Left kidney (tissue), 8 donors: ENCODE measurements at places on chromosomes 5 and 9. TPM values are rescaled to one million over a fixed set of nuclear protein-coding genes. Genes with fewer than 3 reads are reported as not detected.

GRCh38 chr9:93266521-93267001 is 82.6 kb downstream of the WNK2 start:
- DNase-seq, result no peak

DNA sequence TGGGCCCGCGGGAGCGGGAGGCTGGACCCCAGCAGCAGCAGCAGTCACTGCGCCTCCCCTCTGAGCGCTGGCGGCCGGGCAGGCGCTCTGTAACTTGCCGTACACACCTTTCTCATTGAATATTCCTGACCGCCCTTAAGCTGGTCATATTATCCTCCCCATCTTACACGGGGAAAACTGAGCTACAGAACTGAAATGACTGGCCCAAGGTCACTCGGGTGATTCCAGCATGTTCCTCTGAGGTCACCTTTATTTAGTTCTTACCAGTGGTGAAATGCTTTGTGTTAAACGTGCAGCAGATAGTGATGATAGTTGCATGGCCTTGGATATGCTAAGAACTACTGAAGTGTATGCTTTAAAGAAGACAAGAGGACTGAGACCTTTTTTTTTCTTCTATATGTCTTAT is 607 bp downstream of the UQCRQ start:
- DNase-seq, result no peak

GRCh38 chr9:88957526-88957925 is 33.7 kb upstream of the S1PR3 start:
- no peak for DNase-seq

DNA sequence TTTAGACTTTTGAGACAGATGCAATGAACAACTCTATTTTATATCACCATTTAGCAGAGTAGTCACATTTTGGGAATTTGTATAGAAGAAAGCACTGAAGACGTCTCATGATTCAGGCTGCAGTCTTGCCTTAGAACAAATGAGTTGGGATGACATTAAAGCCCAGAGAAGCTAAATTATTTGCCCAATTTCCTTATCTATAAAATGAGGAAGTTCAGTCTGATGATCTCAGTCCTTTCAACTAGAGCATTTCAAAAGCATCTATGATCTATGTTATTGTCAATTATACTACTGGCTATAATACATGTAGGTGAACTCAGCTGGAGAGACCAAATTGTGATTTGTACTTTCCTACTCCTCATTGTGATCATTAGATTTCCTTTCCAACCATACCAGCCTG is 154.1 kb downstream of the OSTF1 start:
- no peak for DNase-seq

DNA sequence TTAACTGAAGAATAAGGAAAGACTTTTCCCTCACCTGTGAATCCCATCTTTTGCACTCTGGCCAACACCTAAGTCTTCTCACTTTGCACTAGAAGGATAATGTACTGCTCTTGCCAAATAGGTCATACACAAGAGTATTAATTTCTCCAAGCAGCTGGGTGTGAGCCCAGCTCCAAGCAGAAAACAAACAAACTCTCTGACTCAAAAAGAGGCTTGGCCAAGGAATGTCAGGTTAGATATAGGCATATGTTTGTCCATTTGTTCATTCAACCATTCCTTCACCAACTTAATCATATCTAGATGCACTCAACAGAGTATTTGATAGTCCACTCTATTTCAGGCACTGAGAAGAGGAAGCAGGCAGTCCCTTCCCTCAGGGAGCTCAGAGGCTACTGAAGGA is 84.4 kb downstream of the HTR4 start:
- no peak for DNase-seq

DNA sequence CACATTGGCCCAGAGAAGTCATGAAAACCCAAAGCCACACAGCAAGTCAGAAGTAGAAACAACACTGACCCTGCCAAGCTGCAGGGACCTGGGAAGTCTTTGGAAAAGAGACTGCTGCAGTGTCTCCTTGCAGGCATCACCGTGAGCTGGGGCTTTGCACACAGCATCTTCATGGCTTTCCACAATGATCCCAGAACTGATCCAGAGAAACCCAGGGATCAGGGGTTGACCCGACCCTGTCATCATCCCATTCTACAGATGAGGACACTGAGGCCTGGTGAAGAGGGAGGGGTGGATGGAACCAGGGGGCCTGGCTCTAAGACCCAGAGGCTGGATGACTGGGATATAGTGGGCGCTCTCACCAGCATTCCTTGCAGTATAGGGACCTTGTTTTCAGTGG is 4.3 kb upstream of the FAM78A start:
- DNase-seq, result no peak

- no peak for DNase-seq
Measured at GRCh38 chr9:110655754-110656641, 12.6 kb upstream of the MUSK start.

- DNase-seq, result no peak
Measured at GRCh38 chr9:122941582-122942234, 888 bp downstream of the RABGAP1 start.

DNA sequence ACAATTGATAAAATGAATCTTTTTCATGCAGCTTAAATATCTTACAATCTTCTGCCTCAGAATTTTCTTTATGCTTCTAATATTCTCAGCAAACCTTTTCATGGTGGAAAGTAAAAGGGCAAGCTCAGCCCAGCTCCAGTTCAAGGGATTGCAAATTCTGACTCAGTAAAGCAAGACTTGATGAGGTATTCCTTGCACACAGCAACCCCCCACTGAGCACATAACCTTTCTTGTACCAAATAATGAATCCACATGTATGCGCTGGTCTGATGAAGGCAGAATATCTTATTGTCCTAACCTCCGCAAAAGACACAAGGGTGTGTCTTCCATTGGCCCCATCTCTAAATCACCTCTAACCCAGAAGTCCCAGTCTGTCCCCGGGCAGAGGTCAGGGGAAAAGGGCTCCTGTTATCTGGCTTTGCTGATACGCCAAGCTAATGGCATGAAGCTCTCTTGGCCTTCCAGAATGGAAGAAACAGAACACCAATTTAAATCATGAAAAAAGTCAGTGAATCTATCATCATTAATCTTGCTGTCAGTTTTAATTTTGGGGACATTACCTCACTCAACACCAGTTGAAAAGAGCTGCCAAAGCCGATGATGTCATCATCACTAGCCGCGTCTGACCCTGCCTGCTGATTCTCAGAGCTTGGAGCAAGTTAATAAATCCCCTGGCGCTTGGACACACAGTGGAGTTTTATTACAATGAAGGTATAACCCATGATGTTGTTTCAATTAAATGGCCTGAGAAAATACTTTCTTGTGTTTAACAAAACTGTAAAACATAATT is 592.5 kb upstream of the CLINT1 start:
- no peak for DNase-seq

- no peak for DNase-seq
Measured at GRCh38 chr9:94865582-94866452, 139.3 kb downstream of the AOPEP start.

DNA sequence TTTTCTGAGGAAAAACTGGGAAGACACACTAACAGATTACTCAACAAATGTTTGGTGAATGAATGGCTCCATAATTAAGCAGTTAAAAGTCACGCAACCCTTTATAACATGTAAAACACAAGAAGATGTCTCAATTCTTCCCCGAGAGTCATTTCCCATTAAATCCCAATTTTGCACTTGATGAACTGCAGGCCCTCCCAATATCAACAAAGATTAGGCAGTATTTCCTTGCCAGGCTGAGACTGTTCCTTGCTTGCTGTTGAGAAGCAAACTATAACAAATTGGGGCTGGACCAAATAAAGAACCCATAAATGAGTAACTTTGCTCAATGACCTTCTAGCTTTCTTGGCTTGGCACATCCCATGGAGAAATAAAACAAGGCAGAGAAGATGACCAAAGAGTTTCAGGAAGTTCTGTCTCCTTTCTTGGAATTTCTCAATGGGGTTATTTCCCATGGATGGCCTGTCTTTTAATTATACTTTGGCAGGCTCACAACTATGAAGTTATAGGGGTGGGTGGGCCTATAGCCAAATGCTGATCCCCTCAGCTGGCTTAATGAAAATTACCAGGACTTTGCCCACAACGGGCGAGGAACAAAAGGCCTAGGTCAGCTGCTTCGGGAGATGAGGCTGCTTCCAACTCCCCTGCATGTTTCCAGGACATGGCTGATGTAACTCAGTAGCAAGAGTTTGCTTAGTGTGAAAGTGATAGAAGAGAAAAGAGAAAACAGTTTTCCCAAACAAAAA is 243.1 kb upstream of the RFX3 start:
- DNase-seq, result no peak

DNA sequence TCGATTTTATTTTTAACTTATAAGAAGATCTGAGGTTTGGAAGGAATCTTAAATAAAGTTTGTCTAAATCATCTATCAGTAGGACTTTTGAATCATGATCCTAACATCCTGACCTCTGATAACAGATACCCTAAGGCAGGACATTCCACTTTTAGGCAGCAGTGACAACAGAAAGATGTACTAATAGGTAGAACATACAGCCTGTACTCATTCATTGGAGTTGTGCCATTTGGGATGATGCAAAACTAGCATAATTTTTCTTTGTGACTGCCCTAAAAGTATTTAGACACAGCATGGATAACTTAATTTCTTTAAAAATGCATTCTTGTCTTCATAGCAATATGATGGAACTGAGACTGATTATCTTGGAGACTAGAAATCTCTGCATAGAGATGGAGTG is 39.7 kb downstream of the CDC42SE2 start:
- no peak for DNase-seq

GRCh38 chr5:35899800-35900199 is 38.6 kb downstream of the CAPSL start:
- no peak for DNase-seq

DNA sequence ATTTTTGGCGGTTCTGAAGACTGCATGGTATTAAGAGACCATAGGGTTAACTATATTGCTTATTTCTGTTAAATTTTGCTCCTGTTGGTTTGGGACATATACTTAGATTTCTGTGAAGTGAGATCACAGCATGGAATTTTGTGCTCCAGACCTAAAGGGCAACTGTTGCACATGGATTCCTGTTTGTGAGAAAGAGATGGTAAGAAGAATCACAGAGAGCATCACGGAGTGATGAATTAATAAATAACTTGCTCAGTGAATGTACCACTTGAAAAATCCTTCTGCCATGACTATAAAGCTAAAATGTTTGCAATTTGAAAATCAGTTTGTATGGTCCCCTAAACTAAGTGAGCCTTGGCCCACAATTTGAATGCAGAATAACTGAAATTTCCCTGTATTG is 4.5 kb downstream of the PSAT1 start:
- DNase-seq, result no peak

- DNase-seq, result no peak
Measured at GRCh38 chr5:10745133-10745532, 15.9 kb downstream of the DAP start.

- DNase-seq, result peak; percentile 82
Measured at GRCh38 chr5:160312134-160312959, at the start of gene CCNJL. Gene CCNJL (minus strand): TSS chr5:160312564. CDS start chr5:160311923, 641 bp downstream.

DNA sequence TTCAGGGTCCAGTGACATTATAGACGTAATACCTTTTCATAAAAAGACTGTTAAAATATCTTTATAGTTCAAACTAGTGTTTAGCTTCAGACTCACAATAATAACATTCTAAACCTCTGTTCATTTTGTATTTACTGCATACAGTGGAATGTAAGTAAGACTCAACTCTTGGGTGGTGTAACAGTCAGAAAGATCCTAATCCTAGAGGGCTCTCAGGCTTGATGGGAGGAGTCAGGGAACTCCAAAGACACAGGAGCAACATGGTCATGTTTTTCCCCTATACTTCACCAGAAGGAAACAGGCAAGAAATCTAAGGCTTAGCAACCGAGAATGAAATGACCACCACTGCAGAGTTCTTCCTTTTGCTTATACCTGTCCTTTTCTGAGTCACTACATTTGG is 82.6 kb downstream of the MRPS27 start:
- DNase-seq, result no peak

DNA sequence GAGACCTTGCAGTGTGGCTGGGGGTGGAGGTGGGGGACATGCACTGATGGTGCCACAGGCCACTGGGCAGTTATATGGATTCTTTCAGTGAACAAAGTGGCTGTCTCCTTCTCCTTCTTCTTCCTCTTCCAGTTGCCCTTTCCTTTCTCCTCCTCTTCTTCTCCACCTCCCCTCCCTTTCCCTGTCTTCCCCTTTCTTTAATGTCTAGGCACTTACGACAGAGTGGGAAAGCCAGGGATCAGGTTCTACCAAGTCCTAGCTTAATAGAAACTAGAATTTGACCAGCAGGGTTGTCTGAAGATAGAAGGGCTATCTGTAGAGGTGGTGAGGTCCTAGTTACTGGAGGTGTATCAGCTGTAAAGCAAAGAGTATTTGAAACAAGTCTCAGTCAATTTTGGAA is 62.8 kb downstream of the COL15A1 start:
- no peak for DNase-seq

DNA sequence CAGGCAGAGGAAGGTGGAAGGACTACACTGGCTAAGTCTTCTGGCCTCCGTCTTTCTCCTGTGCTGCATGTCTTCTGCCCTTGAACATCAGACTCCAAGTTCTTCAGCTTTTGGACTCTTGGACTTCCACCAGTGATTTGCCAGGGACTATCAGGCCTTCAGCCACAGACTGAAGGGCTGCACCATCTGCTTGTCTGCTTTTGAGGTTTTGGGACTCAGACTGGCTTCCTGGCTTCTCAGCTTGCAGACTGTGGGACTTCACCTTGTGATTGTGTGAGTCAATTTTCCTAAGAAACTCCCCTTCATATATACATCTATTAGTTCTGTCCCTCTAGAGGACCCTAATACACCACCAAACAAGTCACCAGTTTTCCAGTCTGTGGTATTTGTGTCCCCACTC is 9.7 kb upstream of the ANKDD1B start:
- no peak for DNase-seq

- DNase-seq, result no peak
Measured at GRCh38 chr5:141686648-141687416, 4.8 kb upstream of the ARAP3 start.

DNA sequence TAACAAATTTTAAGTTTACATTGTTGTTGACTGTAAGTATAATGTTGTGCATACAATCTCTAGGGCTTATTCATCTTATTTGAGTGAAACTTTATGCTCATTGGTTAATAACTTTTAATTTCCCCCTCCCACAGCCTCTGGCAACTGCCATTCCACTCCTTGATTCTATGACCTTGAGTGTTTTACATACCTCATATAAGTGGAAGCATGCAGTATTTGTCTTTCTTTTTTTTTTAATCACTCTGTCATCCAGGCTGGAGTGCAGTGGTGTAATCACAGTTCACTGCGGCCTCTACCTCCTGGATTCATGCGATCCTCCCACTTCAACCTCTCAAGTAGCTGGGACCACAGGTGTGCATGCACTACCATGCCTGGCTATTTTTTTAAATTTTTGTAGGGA is 83.9 kb downstream of the KCTD16 start:
- no peak for DNase-seq

GBGT1 gene
- 2.0 TPM for polyA plus RNA-seq

TAF1L gene
- 0.10 TPM for polyA plus RNA-seq

IFNA8 gene
- not detected for polyA plus RNA-seq

PTPRD gene
- polyA plus RNA-seq, result 145 TPM

CCNJL gene
- 8.2 TPM for polyA plus RNA-seq

SH3RF2 gene
- 5.4 TPM for polyA plus RNA-seq

DOCK8 gene
- polyA plus RNA-seq, result 15.2 TPM

CTNNA1 gene
- 423 TPM for polyA plus RNA-seq

OR1B1 gene
- not detected for polyA plus RNA-seq

PCDHGA9 gene
- polyA plus RNA-seq, result 6.5 TPM
